ENCODE measurements at places on chromosomes 6 and 20. TPM values are rescaled to one million over a fixed set of nuclear protein-coding genes. Genes with fewer than 3 reads are reported as not detected.

The GFOD1 gene
- 4.5 TPM for total RNA-seq

DNA sequence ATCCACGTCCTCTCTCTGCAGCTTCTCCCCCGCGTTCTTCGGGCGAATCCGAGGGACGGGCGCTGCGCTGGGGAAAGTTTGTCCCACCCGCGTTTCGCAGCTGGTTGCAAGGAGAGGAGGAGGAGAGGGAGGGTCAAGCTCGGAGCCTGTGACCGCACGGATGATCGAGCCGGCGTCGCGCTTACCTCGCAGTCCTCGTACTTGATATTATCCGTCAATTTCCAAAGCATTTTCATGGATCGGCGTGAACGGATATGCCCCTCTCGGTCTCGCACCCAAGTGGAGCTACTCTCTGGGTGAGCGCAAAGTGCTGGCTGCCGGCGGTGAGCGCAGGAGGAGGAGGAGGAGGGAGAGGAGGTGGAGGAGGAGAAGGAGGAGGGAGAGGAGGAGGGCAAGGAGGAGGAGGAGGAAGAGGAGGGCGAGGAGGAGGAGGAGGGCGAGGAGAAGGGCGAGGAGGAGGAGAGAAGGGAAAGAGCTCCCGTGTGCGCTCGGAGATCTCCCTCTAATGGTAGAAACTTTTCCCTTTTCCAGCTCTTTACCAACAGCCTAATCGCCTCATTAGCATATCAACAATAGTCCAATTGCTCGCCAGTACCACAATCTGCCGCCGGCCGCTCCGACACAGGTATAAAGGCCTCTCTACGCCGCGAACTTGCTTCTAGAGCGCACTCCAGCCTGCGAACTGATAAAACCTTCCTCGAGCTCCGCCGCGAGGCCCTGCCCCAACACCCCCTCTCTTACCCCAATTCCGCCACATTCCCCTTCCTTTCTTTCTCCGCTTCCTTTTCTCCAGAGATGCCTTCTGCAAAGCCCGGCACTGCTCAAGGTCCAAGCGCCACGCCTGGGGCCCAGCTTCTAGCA is at the start of gene TFAP2A:
Gene TFAP2A (minus strand): TSS at position 319 of the 861 bp plus-strand sequence. CDS start 83 bp downstream, at position 236.
- DNase-seq: peak; percentile 86

GRCh38 chr6:134787261-134787877 is 162.5 kb downstream of the ALDH8A1 start:
- peak; percentile 31 for DNase-seq

- no peak for DNase-seq
Observed at GRCh38 chr20:4073852-4074741, 58.7 kb upstream of the RNF24 start.

DNA sequence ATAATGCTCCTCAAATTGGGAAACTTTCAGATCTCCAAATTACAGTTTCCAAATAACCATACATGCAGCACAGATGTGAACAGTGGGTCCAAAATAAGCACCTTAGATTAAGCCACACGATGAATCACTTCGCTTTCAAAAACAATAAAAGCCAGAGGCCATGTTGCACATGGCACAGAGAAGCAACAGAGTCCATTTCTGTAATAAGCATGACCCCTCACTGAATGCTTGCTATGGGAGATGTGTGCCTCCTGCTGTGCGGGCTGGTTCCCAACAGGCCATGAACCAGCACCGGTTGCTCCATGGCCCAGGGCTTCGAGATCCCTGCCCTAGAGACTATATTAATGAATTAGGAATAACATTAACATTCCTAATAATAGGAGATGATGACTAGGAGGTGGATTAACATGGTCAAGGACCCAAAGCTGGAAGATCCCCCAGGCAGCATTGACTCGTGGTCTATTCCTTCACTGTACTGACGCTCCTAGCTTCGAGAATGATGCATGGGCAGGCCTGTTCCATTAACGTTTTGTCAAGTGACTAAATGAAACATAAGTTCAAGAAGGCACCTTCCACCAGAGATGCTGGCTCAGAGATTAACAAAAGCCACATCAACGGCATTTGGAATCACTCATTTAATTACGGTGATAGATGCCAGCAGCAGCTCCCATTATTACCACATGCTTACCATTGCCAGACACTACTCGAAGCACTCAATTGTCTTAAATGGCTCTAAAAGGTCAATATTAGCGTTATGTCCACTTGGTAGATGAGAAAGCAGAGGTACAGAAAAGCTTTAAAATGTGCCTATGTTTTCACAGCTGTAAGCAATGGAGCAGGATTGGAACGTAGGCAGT is 470.6 kb upstream of the AGPAT4 start:
- DNase-seq: peak; percentile 66

- no peak for DNase-seq
Observed at GRCh38 chr6:13262302-13263230, 65.8 kb downstream of the TBC1D7 start.

DNA sequence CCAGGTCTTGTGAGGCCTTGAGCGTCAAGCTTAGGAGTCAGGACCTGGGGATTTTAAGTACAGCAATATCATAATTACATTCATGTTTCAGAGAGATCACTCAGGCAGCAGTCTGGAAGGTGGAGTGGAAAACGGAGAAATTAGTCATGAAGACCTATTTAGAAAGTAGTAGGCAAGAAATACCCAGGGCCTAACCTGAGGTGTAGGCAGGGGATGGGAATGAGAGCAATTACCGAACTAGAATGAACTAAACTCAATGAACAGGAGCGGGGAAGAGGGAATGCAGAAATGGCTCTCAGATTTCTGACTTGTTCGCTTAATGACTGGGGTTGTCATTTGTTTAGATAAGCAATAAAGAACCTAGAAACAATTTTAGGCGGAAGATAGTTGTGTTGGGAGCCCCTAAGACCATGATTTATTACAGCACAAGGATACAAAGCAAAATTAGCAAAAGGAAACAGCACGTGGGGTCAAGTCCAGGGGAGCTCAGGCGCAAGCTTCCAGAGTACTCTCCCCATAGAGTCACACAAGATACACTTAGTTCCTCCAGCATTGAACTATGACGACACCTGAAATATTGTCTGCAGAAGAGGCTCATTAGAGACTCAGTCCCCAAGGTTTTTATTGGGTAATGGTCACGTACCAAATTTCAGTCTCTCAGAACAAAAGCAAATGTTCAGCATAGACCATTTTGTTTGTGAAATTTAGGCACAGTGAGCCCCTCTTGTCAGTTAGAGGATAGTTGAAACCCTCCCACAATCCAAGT is 178.8 kb upstream of the AKAP12 start:
- DNase-seq: no peak

The CST4 gene
- total RNA-seq: not detected

GRCh38 chr6:47135772-47136171 is 93.6 kb upstream of the ADGRF1 start:
- DNase-seq: peak; percentile 90

The B3GALT4 gene
- total RNA-seq: 1.9 TPM

The MUC21 gene
- not detected for total RNA-seq

- peak; percentile 63 for DNase-seq
Observed at GRCh38 chr20:4555188-4555890, 166.4 kb upstream of the PRND start.

The IYD gene
- under 0.01 TPM for total RNA-seq

GRCh38 chr6:118940770-118941169 is 5.8 kb upstream of the MCM9 start:
- DNase-seq: no peak

DNA sequence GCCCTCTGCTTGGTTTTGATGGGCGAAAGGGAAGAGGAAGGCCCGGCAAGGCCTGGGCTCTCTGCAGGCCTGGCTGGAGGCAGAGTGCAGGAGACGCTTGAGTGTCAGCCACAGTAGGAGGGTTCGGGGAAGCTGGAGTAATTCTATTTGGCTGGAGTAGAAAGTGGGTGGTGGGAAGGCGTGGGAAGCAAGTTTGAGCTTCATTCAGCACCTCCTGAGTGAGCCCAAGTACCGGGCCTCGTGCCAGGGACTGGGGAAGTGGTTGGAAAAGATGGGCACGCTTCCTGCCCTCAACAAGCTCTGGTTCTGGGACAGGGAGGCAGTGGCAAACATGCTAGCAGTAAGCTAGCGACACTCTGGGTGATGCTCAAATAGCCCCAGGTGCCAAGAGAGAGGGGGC is 72.5 kb downstream of the DLGAP4 start:
- no peak for DNase-seq

The ETV7 gene
- 0.69 TPM for total RNA-seq

The DSP gene
- total RNA-seq: 67.4 TPM

The OPRM1 gene
- total RNA-seq: not detected

DNA sequence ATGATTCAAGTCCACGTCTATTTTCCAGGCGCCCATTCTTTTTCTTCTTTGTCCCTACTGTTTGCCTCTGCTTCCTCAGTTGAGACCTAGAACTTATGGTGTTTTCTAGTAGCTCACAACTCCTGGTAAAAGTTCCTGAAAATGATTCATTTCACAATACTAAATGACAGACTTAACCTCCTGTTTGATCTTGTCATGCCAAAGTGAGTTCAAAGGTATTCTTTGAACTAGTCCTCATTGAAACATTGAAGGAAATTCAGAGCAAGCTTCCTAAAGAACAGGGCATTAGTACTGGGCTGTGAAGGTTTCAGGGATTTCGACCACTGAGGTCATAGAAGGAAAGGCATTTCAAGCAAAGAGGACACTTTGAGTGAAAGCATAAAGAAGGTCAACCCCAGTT is 132.8 kb downstream of the IBTK start:
- no peak for DNase-seq

DNA sequence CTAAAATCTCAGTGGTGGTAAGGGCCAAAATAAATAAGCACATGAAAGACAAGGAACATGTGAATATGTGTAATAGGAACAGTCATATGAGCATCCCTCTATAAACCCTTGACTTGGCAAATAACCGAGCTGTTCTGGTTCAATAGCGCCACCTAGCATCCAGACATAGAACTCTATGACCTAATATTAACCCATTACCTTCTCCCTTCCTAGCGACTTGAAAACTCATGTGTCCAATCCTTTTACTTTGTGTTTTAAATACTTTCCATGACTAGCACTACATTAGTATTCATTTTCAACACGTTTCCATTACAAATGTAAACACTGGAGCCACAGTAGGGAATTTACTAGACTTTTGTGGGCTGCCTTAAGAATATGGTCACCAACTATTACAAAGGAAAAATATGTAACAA is 279.7 kb downstream of the UST start:
- DNase-seq: peak; percentile 82

Data from Daoy (cell line).